ENCODE measurements at places on chromosomes 2 and 18. TPM values are rescaled to one million over a fixed set of nuclear protein-coding genes. Genes with fewer than 3 reads are reported as not detected.

Gene SERPINB10
- total RNA-seq, result not detected

DNA sequence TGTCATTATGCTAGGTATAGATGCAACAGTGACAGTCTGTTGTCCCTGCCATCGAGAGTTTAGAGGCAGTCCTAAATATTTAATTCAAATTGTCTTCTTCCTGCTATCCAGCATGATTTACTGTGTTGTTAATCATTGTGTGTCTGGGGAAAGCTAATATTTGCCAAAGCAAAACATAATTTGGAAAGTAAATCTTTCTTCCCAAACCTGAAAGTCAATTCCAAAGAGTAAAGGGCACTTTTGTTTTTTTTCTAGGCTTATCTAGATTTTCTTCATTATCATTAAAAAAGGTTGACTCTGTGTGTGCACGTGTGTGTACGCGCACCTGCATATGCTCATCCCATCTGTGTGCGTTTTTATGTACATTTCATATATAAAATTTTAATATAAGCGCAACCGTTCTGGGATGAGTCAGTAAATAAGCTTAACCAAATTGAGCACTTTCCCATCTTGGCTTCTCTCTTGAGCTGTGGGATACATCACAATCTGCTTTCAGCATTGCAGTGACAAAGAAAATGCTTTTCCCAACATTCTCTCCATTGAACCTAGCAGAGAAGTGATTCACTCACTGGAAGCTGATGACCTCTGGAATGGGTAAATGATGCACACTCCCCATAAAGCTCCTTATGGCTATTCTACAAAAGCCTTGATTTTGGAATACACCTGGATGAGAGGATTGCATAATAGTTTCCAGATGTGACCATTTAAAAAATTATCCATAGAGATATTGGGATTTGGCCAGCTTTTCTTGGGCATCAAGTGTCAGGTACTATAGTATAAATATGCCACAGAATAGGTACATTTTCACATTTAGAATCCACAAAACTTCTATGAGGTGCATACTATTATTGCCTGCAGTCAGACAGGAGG is 488.4 kb downstream of the ADCYAP1 start:
- no peak overlapping the region for H3K27ac ChIP-seq
- no peak overlapping the region for H3K4me3 ChIP-seq
- no peaks in the 10 kb centered on the region for H3K36me3 ChIP-seq
- H3K27me3 ChIP-seq, result no peaks in the 10 kb centered on the region
- DNase-seq, result no peak
- no peaks in the 10 kb centered on the region for H3K4me1 ChIP-seq

DNA sequence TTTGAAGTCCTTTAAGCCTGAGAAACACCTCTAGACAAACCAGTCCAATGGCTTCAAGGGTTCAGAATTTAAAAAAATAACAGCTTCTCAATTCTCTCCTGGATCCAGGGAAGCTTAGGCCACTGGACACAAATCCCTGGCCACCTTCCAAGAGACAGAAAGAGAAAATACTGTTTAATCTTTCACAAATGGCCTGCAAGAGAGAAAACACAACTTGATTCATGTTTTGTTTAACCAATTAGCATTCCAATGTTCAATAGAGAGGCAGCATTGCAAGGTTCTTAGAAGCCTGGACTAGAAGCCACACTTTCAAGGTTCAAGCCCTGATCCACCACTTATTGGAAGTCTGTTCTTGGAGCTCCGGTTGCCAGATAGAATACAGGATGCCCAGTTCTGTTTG is 109.0 kb upstream of the PARD3B start:
- no peaks in the 10 kb centered on the region for H3K27me3 ChIP-seq
- H3K27ac ChIP-seq, result peak overlapping the region; percentile 25
- no peak overlapping the region for H3K4me3 ChIP-seq
- no peak for DNase-seq
- no peaks in the 10 kb centered on the region for H3K36me3 ChIP-seq
- no peaks in the 10 kb centered on the region for H3K4me1 ChIP-seq

DNA sequence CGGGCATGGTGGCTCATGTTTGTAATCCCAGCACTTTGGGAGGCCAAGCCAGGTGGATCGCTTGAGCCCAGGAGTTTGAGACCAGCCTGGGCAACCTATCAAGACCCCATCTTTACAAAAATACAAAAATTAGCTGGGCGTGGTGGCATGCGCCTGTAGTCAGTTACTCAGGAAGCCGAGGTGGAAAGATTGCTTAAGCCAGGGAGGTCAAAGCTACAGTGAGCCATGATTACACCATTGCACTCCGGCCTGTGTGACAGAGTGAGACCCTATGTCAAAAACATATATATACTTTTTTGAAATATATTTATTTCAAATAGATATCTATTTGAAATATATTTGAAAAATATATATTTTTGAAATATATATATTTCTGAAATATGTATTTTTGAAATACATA is 10.9 kb downstream of the OSBPL1A start:
- no peaks in the 10 kb centered on the region for H3K36me3 ChIP-seq
- no peak overlapping the region for H3K27ac ChIP-seq
- DNase-seq, result no peak
- no peak overlapping the region for H3K4me3 ChIP-seq
- H3K27me3 ChIP-seq, result no peaks in the 10 kb centered on the region

DNA sequence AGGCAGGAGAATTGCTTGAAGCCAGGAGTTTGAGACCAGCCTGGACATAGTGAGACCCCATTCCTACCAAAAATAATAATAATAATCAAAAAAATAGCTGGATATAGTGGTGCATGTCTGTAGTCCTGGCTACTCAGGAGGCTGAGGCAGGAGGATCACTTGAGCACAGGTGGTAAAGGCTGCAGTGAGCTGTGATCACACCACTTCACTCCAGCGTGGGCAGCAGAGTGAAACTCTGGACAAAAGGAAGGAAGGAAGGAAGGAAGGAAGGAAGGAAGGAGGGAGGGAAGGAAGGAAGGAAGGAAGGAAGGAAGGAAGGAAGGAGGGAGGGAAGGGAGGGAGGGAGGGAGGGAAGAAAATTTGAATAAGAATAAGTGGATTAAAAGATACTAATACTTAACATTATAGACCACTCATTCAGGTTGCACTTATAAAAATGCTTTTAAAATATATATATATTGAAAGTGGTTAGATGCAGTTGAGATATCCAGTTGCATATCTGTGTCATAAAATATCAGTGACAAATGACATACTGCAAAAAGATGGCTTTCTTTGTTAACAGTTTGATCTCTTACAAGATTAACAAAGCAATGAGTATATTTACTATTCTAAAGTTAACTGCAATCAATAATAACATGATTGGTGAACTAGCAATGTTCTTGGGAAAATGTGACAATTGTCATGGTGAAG is 702.4 kb downstream of the CPS1 start:
- no peak for DNase-seq
- no peaks in the 10 kb centered on the region for H3K27me3 ChIP-seq
- no peak overlapping the region for H3K27ac ChIP-seq
- no peaks in the 10 kb centered on the region for H3K4me1 ChIP-seq

GRCh38 chr2:46236006-46236875 is 61.0 kb upstream of the EPAS1 start:
- no peak overlapping the region for H3K4me3 ChIP-seq
- no peaks in the 10 kb centered on the region for H3K4me1 ChIP-seq
- no peaks in the 10 kb centered on the region for H3K27me3 ChIP-seq
- H3K27ac ChIP-seq, result no peak overlapping the region
- no peak for DNase-seq

DNA sequence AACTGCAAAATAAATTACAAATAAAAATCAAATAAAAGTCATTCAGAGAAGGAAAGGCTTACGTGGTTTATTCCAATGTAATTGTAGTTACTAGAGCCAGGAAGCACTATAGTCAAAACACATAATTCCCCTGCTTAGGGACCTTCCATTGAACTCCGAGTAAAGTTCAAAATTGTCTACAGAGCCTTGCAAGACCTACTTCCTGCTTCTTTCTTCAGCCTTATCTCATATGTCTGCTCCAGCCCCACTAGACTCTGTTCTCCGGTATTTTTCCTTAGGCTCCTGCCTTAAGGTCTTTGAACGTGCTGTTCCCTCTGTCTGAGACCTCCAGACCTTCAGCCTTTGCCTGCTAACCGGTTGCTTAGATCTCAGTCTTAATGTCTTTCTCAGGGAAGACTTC is 104.3 kb downstream of the ARL6IP6 start:
- H3K36me3 ChIP-seq, result no peaks in the 10 kb centered on the region
- H3K27ac ChIP-seq, result peak overlapping the region; percentile 16
- no peaks in the 10 kb centered on the region for H3K4me1 ChIP-seq
- DNase-seq, result no peak
